Femur (tissue), 1 donor: ENCODE measurements at places on chromosomes 6 and 20.

DNA sequence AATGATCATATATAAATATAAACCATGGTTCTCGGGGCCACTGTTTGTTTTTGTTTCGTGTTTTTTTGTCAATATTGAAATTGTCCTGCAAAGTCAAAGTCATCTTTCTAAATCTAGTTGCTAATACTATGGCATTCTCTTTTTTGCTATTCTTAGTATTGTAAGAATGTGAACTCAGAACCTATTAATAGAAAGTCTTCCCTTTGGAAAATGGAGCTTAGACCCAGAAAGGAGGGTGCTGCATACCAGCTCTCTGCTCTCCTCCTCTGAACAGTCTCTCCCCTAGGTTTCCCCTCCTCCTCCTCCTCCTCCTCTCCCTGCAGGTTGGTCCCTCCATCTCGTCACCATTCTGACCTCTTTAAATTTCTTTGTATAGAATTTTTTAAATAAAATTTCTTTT, 150.4 kb upstream of the CCN2 start:
- DNase-seq, result no peak

DNA sequence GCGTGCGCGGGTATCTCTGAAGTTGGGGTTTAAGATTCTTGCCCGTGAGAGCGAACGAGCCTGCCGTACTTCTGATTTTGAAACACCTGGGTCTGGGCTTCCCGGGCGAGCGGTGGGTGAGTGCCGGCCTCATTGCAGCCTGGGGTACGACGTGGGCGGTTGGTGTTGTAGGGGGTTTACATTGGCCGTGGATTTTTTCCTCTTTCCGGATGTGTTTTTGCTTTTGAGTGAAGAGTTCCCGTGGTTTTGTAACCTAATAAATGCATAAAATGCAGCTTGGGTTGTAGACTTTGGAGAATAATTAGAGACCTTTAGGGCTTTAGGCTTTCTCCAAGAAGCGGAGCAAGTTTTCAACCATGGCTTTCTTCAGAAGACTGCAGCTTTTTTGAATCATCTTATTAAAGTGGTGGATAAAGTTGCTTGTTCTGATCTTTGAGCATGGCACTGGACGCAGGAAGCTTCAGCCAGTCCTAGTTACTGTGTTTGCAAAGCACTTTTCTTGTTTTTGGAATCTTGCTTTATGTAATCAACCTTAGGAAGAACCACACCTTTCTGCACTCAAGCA, 314 bp downstream of the FARS2 start:
- no peak for DNase-seq

DNA sequence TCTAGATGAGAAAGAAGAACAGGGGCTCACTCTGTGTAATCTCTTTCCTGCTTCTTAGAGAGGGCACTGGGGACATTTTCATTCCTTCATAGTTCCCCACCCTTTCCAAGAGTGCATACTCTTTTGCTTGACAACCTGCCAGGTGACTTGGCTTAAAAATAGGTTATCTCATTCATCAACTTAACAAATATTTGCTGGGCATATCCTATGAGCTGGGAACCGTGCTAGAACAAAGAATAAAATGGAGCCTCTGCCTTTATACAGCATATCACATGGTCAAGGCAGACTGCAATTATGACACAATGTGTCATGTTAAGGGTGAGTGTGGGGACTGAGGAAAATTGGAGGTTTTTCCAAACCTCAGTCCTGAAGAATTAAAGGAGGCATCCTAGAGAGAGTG, 209.8 kb upstream of the FOXA2 start:
- no peak for DNase-seq

DNA sequence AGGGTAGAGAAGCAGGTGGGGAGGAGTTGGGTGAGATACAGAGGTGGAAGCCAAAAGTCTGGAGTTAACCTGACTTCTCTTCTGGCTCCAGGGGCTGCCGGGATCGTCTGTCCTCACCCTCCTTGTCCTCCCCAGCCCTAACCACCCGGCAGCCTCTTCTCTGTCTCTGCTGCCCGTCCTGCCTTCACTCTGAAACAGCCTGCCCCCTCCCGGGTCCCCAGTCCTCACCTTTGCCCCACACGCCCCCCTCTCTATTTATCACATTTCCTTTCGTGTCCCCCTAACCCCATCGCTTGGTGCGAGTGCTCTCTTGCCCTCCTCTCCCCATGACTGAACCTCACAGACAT, 5.7 kb downstream of the RING1 start:
- DNase-seq, result peak; percentile 15

GRCh38 chr6:140372064-140372463, 997.6 kb upstream of the CITED2 start:
- no peak for DNase-seq

- no peak for DNase-seq
Observed at GRCh38 chr6:106120406-106120805, 34.3 kb downstream of the PRDM1 start.

DNA sequence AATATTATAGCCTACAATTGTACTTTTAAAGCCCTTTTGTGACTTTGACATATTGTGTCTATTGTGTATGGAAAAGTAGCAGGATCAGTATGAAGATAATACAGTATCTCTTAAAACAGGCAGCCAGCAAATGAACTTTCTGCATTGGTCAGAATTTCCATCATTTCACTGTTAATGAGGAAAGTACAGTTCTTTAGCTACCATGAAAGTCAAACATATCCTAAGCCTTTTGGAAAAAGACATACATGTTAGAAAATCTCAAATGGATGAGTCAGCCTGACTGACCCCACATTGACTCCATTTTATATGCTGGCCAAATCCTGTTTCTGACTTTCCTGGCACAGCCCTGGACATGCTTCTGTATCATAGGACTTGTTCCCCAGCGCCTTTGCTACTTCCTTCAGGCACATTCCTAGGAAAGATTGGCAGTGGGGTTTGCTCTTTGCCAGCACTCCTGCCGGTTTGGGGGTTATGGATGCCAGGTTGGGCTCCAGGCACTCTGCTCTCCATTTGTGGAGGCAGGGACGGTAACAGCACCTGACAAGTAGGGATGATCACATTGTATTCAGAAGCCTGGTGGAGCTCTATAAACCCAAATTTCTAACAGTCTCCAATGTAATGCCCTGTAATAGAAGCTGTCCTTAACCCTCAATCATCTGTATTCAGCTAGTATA, 43.7 kb downstream of the TOP1 start:
- DNase-seq, result peak; percentile 78

DNA sequence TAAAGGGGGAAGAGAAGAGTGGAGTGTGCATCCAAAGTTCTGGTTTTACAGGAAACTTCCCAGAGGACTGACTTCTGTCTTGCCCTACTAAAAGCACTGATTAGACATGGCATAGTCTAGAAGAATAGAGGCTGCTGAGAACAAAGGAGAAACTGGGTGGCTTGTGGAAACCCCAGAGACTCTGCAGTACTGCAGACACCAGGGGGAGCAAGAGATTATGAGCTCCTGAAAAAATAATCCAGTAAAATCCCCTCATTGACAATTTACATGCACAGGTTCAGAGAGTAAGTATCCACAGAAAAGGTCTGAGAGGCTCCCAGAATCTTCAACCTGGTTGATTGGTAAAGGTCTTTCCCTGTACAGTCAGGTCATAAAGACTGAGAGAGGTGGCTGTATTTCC, 48.7 kb upstream of the CLVS2 start:
- DNase-seq, result no peak

DNA sequence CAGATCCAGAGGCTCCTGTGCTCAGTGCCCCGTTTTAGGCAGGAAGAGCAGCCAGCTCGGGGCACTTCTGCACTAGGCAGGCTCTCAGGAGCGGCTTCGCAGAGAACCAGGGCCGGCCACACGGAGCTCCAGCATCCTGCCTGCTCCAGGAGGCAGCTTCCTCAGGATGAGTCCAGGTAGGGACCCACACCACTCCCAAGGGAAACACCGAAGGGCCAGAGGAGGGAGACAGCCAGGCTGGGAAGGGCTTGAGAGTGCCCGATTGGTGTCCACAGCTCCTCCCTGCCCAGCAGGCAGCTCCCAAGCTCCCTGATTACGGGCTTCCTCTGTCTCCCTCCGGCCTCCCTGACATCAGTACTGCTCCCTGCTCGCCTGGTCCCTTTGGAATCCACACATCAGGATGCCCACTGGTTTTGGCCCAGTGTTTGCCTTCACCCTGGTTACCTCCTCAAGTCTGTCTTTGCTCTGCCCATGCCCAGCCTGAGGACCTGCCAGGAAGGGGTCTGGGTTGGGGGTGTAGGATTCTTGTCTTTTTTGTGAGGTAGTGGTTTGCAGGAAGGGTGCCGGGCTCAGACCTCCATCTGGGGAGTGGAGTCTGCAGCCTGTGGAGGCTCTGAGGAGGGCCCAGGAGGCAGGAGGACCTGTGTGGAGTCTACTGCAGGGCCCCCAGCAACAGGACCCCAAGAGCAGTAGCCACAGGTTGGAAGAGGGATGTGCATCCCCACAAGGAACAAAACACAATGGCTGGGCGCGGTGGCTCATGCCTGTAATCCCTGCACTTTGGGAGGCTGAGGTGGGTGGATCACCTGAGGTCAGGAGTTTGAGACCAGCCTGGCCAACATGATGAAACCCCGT, 11.2 kb upstream of the PYGB start:
- no peak for DNase-seq

DNA sequence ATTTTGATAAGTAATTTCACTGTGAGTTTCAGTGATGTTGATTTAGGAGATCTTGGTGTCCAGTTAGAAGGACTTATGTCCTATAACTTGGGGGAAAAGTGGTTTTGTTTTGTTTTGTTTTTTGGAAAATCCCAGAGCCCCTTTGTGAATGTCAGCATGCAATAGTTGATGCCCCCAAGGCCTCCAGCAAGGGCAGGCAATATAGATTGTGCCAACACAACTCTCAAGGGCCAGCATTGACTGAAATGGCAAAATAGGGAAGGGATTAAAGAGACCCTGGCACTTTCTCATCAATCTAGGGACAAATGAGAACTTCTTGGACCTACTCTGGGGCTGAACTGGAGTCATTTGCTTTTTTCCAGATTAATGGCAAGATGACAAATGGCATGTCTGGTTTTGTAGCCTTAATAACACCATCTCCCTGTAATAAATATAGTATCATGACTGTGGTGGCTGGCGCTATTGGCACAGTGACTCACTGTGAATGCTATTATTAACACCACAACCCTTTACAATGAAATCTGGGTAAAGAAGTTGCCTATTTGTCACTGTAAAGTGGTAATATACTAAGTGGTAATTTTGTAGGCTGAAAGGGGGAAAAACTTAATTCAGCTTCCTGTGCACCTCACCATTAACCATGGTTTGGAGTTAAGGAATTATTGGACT, 51.8 kb downstream of the ABRACL start:
- DNase-seq, result no peak

DNA sequence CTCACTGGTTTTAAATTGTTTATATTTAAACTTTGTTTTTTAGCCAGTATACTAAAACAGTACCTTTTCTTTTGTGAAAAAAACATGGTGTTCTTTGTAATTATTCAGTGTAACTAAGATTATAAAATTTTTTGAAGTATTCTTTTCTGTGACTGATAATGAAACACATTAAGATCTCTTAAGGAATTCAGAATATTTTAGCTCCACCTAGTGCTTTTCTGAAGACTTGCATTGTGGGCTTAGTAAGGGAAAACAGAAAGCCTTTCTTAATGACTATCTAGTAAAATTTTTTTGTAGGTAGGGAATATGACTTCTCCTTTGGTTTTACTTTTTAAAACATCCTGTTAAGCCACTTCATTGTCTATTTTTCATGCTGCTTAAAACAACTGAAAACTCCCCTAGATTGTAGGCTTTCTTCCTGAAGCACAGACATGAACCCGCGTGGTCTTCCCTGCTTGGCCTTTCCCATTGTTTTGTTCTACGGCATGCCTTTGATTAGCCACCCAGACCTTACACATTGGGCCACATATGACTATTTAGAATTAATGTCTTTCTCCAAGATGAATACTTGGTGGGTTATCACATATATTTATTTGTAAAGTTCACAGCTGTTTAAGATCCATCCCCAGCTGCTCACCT, 72.1 kb downstream of the AFDN start:
- no peak for DNase-seq
